Activated CD4-positive, alpha-beta T cell treated with anti-CD3 and anti-CD28 coated beads, Interleukin-2, amount 50 U/mL, for 1 hour (primary cell): ENCODE measurements at places on chromosomes 5 and 9.

DNA sequence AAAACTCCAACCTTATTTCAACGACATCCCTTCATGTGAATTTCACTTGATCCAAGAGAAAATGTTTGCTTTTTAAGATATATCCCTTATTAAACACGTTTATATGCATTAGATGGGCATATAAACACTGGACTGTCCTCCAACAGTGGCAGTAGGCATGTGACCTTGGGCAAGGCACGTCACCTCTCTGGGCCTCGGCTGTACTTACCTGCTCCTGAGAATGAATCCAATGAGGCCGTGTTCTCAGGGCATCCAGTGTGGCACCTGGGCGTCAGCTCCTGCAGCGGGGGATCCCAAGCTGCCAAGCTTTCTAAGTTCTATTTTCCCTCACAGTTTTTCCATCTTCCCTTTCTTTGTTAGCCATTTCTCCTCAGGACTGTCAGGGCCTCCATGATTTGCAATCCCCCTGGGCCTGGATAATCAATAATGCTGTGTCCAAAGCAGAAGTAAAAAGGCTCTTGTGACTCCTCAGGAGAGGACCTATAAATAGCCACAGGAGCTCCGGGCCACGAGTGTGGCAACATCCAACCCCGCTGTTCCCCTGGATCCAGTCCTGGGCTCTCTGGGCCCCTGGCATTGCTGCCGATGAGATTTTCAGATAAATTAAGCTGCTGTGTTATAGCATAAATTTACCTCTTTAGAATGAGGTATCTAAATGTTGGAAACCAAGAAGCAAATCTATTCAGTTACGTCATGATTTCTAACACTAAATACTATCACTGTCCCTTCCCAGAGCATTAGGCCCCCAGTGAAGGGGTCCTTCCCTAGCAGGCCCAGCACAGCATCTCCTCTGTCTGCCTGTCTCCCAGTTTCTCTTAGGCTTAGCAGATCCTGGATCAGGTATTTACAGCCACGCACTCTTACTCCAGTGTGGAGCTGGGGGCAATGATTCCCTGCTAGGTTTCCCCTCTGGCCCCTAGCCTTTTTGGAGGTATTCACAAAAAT lies 76.8 kb downstream of the PTPN3 start:
- no peak for DNase-seq

DNA sequence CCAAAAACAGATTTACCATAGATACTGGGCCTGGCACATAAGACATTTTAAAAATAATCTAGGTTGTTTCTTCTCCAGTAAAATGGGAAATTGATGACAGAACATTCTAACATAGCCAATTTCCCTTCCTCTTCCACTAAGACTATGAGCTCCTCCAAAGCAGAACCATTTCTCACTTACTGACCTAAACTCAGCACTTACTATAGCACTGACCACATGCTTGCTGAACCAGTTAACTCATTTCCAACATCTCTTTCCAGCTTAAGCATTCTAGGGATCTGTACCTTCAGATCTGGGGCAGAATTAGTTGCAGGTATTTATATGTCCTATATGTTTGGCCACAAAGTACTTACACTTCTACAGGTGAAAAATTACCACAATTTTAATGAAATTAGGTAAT lies 58.9 kb downstream of the TTC39B start:
- no peak for DNase-seq

DNA sequence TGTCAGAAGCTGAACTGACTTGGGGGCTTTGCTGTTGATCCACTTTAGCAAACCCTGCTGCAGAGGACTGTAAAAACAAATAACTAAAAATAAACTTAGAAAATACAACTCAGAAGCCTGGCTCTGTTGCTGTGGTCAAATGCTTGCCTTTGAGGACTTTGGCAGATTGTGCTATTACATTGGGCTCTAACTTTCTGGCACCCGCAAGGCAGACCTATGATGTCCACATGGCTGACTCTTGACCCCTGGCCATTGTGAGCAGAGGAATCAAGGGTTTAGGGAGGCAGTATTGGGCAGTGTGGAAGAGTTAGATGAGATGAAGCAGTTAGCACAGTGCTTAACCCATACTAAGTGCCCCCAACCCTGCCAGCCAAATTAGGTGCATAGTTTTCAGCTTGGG lies 34.0 kb downstream of the OTULIN start:
- no peak for DNase-seq

DNA sequence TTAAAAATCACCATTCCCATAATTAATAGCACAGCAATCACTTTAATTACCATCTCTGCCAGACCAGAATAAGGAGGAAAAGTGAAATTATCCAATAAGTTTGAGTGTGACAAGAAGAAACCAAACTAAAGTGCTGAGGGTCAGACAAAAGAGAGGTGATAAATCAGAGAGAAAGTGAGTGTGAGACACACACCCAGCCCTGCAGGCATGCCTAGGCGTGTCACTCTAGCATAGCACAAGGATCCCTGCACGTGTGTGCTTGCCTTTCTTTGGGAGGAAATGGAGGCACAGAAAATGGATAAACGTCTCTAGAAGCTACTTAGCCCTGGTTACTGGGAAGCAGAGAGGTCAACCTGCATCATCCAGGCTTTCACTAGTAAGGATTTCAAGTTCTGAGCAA lies 56.2 kb downstream of the SEMA6A start:
- DNase-seq: no peak

DNA sequence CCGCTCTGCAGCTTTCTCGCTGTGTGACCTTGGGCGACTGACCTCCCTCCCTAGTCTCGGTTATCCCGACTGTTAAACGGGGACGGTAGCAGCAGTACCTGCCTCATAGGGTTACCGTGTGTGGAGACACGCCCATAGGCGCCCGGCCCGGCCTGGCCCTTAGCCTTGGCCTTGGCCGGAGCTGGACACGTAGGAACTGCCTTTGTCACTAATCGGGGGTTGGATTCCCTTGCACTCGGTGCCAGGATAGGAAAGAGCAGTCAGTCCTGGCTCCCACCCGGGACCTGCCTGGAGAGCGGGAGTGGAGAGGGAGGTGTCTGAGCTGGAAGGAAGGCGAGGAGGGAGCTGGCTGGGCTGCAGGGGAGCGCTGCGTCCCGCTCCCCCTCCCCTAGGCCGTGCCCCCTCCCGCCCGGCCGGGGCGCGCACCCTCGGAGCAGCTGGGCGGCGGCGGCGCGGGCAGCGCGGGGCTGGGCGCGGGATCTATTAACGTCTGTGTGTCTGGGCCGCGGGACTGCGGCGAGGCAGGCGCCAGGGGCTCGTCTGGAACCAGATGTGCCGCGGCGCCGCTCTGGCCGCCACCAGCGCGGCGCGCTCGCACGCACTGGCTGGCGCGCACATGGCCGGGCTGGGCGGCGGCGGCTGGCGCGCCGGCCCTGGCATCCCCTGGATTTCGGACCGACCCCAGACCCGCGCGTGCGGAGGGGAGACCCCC lies 31.7 kb downstream of the PRRX2 start:
- DNase-seq: no peak

DNA sequence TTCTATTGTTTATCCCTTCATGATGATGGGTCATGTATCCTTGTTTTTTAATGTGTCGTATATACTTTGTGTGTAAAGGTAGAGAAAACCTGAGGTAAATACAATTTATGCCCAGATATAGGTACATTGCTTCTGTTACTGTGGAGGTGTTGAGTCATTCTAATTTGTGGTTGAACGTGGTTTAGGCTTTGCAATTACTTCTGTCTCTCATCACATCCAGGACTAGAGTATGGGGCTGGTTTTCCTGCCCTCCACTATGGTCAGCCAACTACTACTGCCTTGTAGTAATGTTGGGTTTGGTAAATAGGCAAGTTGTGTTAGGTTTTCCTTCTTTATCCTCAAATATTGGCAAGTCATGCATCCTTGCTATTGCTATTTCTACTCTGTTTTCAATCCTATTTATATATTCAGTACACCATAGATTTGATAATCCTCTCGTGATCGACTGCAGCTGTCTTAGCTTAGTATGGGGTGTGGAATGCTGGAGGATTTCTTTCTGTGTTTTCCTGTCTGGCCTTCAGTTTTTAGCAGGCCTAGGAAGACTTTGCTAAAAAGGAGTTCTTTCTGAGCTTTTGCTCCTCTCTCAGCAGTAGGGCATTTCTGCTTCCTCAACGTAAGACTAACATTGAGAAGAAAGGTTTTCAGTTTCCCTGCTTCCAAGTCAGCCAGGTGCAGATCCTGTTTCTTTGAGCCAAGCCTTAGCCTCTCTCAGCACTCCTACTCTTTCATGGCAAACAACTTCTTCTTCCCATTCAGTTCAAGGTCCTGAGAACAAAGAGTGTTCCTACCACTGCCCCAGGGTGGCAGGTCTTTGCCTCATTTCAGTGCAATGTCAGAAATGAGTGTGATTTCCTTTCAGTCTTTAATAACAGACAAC lies 844.4 kb upstream of the CDH18 start:
- no peak for DNase-seq

GRCh38 chr9:17005056-17005823 lies 129.6 kb upstream of the CNTLN start:
- DNase-seq: no peak

DNA sequence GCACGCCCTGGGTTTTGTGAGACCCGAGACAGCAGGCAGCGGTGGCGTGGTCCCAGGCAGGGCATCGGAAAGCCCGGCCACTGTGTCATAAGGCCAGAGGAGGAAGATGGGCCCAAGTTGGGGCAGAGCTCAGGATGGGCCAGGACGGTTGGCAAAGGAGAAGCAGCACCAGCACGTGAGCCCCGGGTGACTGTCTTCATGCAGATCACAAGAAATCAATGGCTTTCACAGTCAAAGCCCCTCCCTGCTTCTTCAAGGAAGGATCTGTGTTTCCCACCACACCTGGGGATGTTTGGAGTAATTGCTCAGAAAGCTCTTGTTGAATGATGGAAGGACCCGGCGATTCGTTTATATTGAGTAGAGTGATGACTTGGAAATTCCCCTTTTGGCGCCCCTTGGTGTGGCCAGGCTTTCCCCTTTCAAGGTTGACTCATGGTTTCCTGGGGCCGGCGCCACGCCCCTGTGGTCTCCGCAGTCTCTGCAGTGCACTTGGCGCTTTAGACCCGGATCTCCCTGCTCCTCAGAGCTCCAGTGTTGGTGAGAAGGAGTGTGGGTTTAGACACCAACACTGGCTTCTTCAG lies 52.1 kb downstream of the IL31RA start:
- peak; percentile 58 for DNase-seq

GRCh38 chr9:79658926-79659325 lies 87.2 kb downstream of the TLE4 start:
- DNase-seq: no peak

DNA sequence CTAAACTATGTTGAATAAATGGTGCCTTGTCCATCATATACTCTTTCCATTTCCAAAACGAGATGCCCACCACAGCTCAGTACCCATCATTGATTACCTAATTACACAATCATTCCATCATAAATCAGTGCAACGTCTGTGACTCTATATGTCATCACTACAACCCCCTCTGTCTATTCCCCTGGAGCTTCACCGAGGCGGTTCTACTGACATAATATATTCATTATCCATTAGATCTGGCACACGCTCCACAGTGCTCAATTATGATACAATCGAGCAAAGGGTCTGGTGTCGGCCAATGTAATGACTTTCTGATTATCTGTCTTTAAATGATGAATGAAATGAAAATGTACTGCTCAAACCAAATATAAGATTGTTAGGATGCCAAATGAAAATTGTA lies 1737.7 kb upstream of the WWC1 start:
- no peak for DNase-seq

DNA sequence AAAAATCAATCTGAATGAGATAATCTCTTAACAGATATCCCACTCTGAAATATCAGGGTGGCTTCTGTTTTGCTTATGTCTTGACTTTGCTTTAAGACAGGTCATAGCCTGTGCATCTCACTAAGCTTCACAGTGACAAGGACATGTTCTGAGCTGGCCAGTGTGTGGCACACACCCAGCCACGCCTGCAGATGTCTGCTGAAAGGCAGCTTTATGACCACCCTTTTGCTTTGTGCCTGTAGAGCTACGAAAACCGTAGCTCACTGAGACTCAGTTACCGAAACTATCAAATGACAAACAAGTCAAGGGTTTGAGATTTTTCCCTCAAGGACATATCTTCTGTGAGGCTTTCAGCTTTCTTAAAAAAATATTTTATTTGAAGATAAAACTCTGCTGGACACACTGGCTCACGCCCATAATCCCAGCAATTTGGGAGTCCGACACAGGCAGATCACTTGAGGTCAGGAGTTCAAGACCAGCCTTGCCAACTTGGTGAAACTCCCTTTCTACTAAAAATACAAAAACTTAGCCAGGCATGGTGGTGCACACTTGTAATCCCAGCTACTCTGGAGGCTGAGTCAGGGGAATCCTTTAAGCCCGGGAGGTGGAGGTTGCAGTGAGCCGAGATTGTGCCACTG lies 233.2 kb downstream of the SPATA31A1 start:
- DNase-seq: no peak

DNA sequence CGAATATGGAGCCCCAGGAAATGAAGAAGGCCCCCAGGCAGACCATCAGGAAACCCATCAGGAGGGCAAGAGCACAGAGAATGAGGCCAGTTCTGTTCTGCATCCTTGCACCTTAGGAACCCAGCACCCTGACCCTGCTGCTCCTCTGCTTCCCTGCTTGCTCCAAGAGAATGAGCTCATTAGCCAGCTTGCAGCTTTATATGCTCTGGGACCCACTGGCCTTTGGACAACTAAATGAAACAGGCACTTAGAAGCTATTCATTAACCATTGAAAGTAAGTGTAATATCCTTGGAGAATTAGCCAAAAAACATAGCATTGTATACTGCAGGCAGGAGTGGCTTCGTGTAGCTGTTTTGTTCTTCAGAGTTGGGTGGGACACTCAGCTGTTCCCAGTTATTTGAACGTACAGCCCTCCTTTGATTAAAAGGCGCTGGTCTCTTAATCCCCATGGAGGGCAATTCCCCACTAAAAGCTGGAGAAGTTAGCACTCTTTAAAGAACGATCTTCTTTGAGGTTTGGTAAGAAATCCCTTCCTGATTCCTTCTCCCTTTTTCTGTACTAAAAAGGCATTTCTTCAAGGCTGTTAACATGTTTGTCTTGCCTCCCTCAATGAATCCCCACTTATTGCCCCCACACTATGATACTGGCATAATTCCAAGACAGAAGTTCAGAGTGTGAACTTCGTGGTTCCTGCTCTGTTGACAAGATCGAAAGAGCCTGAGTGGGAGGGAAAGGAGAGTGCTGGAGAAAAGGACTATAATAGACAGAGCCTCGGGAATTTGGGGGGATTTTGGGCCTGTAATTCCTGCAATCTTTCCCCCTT lies at the start of gene TMEM252:
Gene TMEM252, minus strand, starts transcription at position 172 of the 824 bp plus-strand sequence. Its CDS starts 69 bp downstream, at position 103.
- no peak for DNase-seq

- DNase-seq: no peak
Measured at GRCh38 chr5:179762781-179763176, 30.2 kb downstream of the MAML1 start.

DNA sequence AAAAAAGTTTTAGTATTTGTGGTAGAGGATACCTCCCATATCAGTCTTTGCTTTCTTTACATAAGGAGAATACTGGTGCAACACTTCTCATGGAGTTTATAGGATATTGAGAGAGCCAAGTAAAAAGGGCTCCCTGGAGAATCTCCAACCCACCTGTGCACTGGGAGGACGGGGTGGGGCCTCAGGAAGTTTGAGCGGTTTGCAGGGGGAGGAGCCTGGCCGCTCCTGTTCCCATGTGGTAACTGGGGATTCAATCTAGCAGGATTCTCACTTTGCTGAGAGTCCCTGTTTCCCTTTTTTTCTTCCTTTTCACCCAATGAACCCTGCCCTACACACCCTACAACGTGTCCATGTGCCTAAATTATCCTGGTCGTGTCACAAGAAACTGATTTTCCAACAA lies 82.8 kb downstream of the APTX start:
- no peak for DNase-seq
